ENCODE measurements at places on chromosomes 12 and 14.

- DNase-seq: no peak
Measured at GRCh38 chr12:47823422-47824086, 3.9 kb upstream of the HDAC7 start.

- no peak for DNase-seq
Measured at GRCh38 chr12:82149045-82149444, 209.1 kb downstream of the CCDC59 start.

DNA sequence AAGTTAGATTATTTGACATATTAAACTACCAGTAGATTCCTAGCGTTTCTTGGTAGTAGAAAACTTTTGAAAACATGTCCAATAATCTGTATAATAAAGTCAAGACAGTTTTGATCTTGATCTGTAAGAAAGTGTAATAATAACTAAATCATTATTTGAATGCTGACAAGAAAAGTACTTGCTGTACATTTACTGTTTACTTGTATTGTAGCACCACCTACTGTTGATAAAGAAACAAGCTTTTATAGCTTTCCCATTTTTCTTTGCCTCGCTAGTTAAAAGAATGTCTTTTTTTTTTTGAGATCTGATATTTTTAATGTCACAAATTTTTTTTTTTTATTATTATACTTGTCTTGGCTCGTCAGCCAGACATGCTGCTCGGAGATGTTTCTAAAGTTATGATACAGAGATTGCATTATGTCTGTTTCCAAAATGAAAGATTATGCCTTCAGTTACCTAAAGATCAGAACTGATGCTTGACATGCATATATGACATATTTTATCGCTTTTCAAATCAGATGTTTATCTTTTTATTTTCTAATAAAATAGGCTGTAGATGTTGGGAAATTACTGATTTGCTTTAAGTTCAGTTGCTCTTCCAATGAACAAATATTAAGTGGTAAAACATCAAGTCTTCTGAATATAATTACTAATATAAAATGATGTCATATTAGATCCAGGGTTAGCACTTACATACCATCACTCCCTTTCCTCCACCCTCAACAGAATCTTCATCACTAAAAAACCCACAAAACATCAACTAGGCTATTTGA lies 140.5 kb downstream of the AKAP6 start:
- DNase-seq: no peak

DNA sequence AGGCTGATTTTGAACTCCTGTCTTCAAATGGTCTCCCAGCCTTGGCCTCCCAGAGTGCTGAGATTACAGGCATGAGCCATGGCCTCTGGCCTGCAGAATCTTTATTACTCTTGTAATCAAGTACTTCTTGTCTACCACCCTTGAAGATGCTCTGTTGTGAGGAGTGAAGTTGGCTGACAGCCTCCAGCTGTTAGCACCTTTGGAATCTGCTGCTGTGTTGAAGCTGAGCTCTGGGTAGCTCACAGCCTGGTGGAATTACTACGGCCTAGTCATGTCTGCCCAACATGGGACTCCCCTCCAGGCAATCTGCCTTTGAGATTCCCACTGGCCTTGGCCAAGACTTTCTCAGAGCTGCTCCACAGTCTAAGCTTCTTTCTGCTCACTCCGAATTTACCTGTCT lies 5.8 kb upstream of the C12orf75 start:
- DNase-seq: no peak

DNA sequence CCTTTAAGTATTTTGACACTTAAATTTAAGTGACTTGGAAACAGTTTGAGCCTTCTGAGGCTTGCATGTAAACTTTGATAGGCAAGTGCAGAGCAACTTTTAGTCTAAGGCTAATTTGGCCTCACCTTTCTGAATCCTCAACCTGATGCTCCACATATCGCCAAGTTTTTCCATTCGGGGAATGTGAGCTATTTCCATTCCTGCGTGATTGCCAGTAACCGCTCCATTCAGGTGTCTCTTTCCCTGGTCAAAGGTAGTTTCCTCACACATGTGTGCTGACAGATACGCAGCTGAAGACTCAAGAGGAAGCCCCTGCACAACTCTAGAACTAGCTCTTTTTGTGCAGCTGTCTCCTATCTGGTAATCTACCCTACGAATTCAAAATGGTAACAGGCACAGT lies 25.4 kb upstream of the FUT8 start:
- DNase-seq: no peak

DNA sequence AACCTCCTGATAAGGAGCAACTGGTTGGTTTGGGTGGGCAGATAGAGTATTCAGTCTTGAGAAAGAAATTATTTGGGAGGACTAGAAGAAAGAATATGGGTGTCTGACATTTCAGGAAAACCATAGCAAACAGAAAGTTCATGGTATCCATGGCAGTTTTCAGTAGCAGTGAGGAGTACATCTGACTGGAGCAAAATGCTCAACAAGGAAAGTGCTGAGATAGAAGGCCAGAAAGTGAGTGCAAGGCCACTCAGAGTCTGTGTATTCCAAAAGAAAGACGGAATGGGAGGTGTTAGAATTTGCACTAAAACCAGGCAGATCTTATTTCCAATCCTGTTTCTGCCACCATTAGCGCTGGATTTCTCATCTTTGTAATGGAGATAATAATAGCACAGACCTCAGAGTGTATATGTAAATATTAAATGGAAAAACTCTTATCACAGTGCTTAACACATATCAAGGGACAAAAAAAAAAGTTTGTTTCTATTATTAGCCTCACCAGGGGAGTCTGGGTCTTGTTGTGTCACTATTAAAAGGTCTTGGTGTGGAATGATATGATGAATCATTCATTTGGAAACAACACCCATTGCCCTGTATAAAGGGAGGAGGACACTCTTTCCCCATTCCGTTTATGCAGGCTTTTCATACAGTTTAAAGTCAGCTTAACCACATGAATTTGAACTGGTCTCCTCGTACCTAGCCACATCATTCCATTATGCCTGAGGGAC lies 349.8 kb downstream of the IPO8 start:
- DNase-seq: no peak

GRCh38 chr12:23342407-23342806 lies 607.1 kb downstream of the SOX5 start:
- no peak for DNase-seq

DNA sequence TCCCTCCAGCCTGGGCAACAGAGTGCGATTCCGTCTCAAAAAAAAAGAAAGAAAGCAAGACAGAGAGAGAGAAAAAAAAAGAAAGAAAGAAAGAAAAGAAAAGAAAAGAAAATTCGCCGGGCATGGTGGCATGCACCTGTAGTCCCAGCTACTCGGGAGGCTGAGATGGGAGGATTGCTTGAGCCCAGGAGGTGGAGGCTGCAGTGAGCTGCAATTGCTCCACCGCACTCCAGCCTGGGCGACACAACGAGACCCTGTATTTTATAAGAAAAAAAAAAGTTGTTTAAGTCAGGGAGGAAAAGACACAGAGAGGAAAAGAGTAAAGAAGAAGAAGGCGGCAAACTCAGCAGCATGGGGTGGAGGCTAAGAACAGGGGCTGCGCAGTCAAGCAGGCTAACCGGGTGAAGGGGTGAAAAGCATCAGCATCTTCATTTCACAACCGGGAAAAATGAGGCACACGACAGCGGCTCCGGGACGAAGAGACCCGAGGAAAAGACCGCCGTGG lies 557 bp upstream of the FICD start:
- DNase-seq: no peak

GRCh38 chr14:55389330-55389729 lies 22.3 kb downstream of the ATG14 start:
- DNase-seq: no peak

GRCh38 chr12:15184484-15184883 lies 36.7 kb downstream of the RERG start:
- no peak for DNase-seq

- no peak for DNase-seq
Measured at GRCh38 chr14:58763210-58763609, 125.4 kb downstream of the DACT1 start.

- no peak for DNase-seq
Measured at GRCh38 chr14:89534902-89535685, 118.1 kb upstream of the FOXN3 start.

- no peak for DNase-seq
Measured at GRCh38 chr14:85554106-85554505, 24.2 kb downstream of the FLRT2 start.
